ENCODE measurements at places on chromosomes 4 and X.

GRCh38 chrX:136130931-136131833 lies 16.2 kb upstream of the FHL1 start:
- DNase-seq: no peak

DNA sequence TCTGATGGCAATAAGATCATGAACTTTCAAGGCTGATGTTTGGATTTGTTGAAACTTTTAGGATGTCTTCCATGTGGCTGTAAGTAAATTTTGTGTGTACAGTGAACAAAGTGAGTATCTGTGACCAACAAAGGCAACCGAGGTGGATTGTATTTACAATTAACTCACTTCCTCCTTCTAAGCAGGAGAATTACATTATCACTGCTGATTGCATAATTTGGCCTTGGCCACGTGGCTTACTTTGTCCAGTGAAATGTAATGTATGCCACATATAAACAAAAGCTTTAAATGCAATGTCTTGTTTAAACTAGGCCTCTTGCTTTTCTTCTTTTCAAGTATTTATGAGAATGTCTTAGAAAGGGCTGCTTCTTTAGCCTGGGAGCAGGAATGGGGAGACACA lies 66.3 kb upstream of the MAD2L1 start:
- DNase-seq: no peak

GRCh38 chrX:45860450-45860849 lies 659.8 kb upstream of the DIPK2B start:
- DNase-seq: no peak

DNA sequence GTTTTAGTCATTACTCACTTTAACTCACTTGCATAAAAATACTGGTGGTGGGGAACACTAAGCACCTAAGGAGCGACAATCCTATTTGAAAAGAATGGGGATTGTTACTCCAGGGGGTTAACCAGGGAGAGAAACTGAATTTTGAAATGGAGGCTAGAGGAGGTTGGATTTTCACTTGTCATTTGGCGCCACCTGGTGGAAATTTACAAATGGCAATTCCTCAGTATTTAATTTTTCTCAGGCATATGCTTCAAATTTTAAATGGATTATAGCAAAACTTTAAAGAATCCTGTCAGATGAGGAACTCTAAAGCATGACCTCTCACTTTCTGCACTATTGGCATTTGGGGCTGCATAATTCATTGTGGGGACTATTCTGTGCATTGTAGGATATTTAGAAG lies 2.7 kb upstream of the GEMIN8 start:
- DNase-seq: peak; percentile 56

DNA sequence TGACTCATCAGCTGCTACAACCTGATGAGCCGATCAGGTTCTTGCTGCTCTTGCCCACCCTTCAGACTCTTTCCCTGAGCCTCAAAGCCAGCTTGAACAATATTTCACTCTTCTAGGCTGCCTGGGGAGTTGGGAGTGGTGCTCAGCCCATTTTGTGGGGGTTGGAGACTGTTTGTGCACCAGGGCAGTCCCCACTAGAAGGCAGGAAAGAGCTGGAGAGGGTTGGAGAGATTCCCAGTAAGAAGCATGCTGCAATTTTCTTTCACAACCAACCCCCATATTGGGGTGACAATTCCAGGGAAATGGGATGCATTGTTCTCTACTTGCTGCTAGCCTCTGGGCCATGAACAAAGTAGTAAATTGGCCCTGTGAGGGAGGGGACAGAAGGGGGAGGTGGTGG lies 44.1 kb downstream of the SLC16A2 start:
- DNase-seq: no peak

DNA sequence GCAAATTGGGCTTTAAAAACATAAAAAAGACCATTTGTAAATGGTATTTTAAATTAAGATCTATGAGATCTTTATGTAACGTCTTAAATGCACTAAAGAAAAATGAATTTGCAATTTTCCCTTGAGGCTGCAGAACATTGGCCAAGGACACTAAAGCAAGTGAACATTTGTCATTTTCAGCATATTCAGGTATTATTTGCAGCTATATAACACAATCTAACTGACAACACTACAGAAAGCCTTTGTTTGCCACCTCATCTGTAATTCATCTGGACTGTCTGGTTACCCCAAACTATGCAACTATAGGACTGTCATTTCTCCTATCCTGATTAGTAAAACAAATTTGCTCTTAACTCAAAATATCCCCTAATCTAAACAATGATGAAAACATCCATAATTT lies 74.8 kb downstream of the ANTXR2 start:
- DNase-seq: no peak

Data from activated CD4-positive, alpha-beta memory T cell treated with anti-CD3 and anti-CD28 coated beads, Interleukin-2, amount 10 ng/mL, durations not matched to agents 7 days and 5 days (primary cell).